Activated CD8-positive, alpha-beta T cell treated with anti-CD3 and anti-CD28 coated beads for 36 hours (primary cell): ENCODE measurements at places on chromosomes 12 and 14.

DNA sequence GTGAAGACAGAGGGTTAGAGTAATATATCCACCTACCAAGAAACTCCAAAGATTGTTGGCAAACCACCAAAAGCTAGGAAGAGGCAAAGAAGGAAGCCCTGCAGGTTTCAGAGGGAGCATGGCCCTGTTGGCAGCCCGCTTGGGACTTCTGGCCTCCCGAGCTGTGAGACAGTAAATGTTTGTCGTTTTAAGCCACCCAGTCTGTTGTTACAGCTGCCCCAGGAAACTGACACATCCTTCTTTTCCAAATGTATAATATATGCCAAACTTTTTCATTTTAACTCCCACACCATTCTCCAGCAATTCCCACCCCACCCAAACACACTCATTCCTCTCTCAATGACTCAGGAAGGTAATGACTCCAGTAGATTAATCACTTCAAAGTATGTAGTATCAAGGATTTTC, 74.0 kb downstream of the RPS29 start:
- DNase-seq: no peak
- peaks cover 3% of the 10 kb centered on the region for H3K27me3 ChIP-seq
- H3K36me3 ChIP-seq: no peaks in the 10 kb centered on the region
- H3K27ac ChIP-seq: no peak overlapping the region
- no peaks in the 10 kb centered on the region for H3K4me1 ChIP-seq

- no peaks in the 10 kb centered on the region for H3K36me3 ChIP-seq
- no peak overlapping the region for H3K27ac ChIP-seq
- H3K27me3 ChIP-seq: no peaks in the 10 kb centered on the region
- H3K4me1 ChIP-seq: no peaks in the 10 kb centered on the region
- DNase-seq: no peak
These were observed 1318.9 kb downstream of the AACS start for GRCh38 chr12:126384026-126384564.

DNA sequence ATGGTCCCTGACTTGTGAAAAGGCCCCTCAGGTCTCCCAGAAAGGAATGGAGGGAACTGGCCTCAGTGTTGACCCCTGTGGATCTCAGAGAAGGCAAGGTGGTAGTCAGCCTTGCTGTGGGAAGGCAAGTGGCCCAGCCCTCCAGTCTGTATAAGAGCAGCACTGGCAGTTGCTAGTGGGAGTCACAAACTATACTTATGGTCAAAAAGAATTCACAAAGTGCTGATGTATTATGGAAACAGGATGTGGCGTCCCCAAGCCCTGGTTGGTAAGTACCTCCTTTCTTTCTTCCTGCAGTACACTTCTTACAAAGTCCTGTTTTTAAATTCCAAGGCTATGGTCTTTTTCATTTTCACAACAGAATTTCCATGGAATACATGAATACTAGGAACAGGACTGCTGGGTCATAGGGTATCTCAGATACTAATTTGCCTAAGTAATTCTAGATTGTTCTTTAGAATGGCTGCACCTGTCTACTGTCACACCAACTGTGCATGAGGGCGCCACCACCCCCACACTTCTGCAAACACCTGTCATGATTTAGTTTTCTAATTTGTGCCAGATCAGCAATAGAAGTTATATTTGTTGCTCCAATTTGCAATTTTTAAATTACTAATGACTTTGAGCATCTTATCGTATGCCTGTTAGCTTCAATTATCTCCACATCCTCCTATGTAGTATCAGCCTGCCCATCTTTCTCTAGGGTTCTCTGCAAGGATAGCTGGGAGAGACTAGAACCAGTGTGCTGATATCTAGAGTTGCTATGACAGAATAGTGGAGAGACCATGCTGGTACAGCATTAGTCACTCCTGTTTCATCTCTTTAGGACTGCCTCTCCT, 40.7 kb upstream of the TMEM263 start:
- H3K27ac ChIP-seq: peak overlapping the region; percentile 83
- H3K4me1 ChIP-seq: peaks cover 30% of the 10 kb centered on the region
- no peak overlapping the region for H3K4me3 ChIP-seq

DNA sequence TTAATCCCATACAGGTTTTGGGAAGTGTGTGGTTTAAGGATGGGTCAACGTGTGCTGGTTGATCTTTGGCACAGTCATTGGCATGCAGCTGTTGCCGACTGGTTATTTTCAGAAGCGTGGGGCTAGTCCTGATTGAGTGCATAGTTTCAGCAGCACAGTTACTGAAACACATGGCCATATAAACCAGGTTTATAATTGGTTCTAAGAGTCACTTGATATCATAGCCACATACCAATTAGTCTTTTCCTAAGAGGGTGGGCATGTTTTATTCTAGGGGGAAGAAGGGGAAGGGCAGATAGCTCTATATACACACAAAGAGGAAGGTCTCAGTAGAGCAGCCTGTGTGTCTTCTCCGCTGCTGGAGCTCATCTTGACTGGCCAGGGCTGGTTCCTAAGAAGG, 11.0 kb upstream of the RPS6KL1 start:
- H3K4me1 ChIP-seq: peaks cover 14% of the 10 kb centered on the region
- no peak overlapping the region for H3K4me3 ChIP-seq
- H3K27me3 ChIP-seq: no peaks in the 10 kb centered on the region

DNA sequence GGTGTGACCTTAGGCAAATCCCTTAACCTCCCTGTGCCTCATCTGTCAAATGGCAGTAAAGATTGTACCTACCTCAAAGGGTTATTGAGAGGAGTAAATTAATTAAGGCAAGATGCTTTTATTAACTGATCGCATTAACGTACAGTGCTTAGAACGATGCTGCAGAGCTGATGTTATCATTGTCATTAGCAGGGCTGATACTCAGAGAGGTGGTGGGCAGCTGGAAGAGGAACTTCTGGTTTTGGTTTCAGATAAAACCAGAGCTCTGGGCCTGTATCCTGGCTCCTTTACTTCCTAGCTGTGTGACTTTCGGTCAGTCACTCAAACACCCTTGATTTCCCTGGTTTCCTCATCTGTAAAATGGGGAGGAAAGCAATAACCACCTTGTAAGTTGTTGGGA, 55.1 kb downstream of the CALM1 start:
- no peak for DNase-seq
- peaks cover 6% of the 10 kb centered on the region for H3K4me1 ChIP-seq
- no peaks in the 10 kb centered on the region for H3K36me3 ChIP-seq

DNA sequence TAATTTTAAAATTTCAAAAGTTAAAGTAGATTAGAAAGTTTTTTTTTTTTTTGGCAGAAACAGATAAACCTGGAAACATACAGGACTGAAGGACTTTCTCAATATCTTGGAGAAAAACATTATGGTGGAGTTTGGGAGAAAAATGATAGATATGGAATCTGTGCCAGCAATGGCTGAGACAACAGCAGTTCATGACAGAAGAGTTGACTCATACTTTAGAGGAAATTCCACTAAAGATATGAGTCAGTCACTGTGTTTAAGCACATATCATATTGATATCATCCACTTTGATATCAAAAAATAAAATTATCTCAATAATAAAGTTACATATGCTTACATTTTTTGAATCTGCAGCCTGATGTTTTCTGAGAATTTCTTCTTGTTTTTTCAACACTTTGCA, 193.9 kb upstream of the OR4E1 start:
- peaks cover 21% of the 10 kb centered on the region for H3K4me1 ChIP-seq
- H3K27me3 ChIP-seq: no peaks in the 10 kb centered on the region
- H3K36me3 ChIP-seq: peaks cover 22% of the 10 kb centered on the region
- H3K27ac ChIP-seq: peak overlapping the region; percentile 75
